ENCODE measurements at places on chromosomes 7 and 10.

GRCh38 chr10:130992802-130993523 is 318.6 kb downstream of the TCERG1L start:
- no peak for DNase-seq

DNA sequence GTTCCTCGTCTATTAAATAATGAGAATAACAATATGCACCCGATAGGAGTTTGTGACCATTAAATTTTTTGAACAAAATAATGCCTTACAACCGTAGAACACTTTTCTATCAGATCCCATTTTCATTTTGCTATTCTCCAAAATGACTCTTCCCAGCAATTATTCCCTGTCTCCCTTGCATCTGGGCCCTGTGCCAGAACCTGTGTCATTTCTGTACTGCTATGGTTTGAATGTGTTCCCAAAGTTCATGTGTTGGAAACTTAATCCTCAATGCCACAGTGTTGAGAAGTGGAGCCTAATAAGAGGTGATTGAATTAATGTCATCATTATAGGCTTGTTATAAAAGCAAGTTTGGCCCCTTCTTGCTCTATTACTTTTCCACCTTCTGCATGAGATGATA is 33.2 kb upstream of the SMNDC1 start:
- DNase-seq, result no peak

DNA sequence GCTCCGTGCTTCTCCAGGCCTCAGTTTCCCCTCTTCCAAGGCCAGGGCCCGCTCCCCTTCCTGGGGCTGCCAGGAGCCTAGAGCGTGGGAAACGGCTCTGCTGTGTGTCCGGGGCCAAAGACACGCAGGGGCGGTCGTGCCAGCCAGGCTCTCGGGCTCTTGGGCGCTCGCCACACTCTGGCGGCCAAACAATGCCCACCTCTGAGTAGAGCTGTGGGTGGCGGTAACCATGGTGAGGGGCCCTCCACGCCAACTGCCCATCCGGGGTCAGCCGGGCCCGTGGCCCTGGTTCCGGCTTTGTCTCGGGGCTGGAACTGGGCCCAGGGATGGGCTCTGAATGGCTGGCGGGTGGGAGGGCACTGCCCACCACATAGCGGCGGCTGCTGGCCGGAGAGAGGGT is 16.0 kb downstream of the GRIFIN start:
- no peak for DNase-seq

DNA sequence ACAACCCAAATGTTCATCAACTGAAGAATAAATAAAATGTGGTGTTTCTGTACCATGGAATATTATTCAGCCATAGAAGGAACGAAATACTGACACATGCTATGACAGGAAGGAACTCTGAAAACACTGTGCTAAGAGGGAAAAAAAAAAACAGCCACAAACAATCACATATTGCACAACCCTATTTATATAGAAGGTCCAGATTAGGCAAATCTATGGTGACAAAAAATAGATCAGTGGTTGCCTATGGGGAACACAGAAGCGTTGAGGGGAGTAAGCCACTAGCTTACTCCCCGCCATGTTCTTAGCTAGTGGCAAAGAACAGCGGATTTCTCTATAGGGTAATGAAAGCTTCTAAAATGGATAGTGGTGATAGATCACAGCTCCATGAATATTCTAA is 198.4 kb downstream of the TPST1 start:
- no peak for DNase-seq

GRCh38 chr7:6451224-6451705 is 3.5 kb upstream of the DAGLB start:
- no peak for DNase-seq
